Ecto neural progenitor cell (in vitro differentiated cells): ENCODE measurements at places on chromosomes 3 and 15.
A peak's percentile ranks its signal among the peaks of the same experiment; 100 is the strongest.

DNA sequence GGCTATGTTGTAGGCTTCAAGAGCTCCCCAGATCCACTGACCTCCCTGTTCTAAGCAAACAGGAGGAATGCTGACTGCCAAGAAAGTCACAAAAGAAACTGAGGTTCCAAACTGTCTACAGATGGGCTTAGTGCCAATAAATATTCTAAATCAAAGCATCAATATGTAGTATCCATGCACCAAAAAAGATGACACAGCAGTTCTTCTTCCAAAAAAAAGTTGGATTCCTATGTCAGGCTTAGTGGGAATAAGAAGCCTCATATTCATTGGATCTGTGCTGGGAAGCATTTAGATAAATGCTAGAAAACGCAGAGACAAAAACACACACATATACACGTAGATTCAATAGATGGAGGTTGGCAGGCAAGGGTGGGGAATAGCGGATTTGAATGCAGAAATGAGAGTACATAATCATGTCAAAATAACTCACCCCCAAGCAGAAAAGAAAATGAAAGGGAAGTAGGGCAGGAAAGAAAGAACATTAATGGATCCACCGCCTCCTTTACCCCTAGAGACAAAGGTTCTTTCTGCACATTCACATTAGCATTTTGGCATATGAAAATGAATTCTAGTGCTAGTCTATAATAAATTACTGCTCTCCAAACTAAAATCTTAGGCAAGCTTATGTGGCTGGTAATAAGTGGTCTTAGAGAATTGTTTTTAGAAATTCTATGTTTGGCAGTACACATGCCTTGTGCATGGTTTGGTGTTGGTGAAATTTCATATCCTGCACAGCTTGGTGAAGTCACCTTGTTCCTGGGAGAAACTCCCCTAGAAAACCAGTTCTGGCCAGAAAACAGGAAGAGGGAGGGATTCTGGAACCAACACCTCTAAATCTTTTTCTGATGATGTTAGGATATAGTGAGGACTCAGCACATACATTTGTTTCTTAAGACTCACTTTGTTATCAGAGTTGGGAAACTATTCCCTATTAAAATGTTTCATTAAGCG lies 283.4 kb downstream of the LSAMP start:
- no peak for DNase-seq

DNA sequence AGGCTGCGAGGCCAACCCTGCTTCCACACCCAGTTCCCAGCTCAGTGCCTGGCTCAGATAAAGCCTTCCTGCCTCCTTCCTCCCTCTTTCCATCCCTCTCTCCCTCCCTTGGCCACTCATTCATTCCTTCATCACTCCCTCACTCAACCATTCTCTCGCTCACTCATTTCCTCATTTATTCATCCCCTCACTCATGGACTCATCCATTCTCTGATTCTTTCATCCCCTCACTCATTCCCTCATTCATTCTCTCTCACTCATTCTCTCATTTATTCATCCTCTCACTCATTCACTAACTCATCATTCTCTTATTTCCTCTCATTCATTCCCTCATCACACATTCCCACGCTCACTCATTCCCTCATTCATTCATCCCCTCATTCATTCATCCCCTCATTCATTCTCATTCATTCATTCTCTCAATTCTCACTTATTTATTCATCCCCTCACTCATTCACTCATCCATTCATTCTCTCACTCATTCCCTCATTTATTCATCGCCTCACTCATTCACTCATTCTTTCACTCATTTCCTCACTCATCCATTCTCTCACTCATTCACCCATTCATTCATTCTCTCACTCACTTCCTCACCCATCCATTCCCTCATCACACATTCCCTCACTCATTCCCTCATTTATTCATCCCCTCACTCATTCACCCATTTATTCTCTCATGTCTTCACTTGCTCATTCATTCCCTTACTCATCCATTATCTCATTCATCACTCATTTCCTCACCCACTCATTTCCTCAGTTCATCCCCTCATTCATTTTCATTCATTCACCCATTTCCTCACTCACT lies 13.2 kb downstream of the ABTB1 start:
- no peak for DNase-seq

GRCh38 chr3:193816656-193817311 lies 223.8 kb downstream of the OPA1 start:
- DNase-seq, result peak; percentile 90

DNA sequence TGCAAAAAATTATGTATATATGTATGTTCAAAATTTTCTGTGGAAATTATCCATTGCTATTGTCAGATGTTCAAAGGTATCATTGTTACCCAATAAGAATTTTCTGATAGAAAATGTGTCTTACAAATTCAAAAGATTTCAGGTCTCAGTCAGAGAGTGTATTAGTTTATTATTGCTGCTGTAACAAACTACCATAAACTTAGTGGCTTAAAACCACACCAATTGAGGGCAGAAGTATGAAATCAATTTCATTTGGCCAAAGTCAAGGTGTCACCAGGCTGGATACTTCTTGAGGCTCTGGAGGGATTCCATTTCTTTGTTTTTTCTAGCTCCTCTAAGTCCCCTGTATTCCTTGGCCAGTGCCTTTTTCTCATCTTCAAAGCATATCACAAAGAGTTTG lies 914.4 kb upstream of the ROBO1 start:
- DNase-seq, result no peak

- no peak for DNase-seq
Observed at GRCh38 chr3:23258110-23258509, 55.0 kb downstream of the UBE2E2 start.

- DNase-seq, result no peak
Observed at GRCh38 chr15:77069521-77070121, 1.3 kb downstream of the TSPAN3 start.

- DNase-seq, result no peak
Observed at GRCh38 chr15:33021806-33022389, 172.6 kb downstream of the FMN1 start.

DNA sequence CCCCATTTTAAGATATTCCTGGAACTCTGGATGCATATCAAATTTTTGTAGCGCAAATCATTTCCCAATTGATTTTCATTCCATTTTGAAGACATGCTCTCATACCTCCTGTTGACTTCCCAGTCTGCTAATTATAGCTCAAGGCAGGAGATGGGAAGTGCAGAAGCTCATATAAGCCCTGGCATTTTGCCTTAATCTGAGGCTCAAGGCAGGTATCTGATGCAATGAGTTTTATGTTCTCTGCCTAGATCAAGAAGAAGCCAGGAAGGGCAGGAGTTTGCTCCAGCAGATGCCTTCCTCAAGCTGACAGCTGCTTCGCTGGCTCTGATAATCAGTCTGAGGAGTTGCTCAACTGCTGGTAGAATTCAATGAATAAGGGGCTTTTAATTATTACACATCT lies 65.6 kb upstream of the NEDD4 start:
- DNase-seq, result no peak

DNA sequence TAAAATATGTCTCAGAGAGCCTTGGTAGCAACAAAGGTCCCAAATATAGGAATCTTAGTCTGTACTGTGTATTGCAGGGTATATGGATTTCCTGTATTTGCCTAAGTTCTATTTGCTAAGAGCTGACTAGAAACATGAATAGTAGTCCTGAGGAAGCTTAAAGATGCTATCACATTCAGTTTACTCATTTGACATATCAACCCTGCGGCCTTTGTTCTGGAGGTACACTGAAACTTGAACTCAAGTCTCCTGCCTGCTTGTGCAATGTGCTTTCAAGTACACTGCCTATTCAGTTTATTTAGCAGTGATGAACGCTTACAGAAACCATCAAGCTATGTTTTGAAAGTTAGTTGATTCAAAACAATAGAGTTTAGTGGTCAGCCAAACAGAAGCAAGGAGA lies 21.1 kb downstream of the IL1RAP start:
- DNase-seq, result no peak

DNA sequence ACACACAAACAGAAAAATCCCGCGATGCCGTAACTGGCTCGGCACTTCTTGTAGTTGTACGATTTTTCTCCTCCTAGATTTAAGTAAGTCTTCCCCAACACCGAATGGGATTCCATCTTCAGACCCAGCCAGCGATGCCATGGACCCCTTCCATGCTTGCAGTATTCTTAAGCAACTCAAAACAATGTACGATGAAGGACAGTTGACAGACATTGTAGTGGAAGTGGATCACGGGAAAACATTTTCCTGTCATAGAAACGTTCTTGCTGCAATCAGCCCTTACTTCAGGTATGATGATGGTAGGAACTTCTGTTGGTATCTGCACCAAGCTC lies 763 bp downstream of the KBTBD8 start:
- DNase-seq, result no peak
